MV-4-11 (cell line): ENCODE measurements at places on chromosomes 1 and 21.

GRCh38 chr1:27299385-27300271 lies 22.3 kb upstream of the TMEM222 start:
- DNase-seq, result no peak

DNA sequence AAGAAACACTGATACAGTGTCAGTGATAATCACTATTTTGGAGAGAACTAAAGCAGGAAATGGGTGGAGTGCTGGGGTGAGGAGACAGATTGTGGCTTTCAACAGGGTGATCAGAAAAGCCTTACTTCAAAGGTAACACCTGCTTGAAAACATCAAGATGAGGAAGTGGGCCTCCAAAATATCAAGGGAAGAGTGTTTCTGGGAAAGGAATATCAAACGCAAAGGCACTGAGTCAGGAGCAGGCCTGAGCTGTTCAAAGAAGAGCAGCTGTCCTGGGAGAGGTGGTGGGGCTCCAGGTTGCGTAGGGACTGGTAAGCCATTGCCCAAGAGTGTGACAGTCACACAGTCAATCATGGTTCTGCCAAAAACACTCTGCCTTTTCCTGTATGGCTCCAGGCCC lies 47.1 kb upstream of the ATP1A1 start:
- no peak for DNase-seq

GRCh38 chr1:209628618-209629299 lies 23.5 kb downstream of the LAMB3 start:
- DNase-seq, result no peak

GRCh38 chr21:45371655-45372054 lies 33.3 kb upstream of the COL18A1 start:
- no peak for DNase-seq

DNA sequence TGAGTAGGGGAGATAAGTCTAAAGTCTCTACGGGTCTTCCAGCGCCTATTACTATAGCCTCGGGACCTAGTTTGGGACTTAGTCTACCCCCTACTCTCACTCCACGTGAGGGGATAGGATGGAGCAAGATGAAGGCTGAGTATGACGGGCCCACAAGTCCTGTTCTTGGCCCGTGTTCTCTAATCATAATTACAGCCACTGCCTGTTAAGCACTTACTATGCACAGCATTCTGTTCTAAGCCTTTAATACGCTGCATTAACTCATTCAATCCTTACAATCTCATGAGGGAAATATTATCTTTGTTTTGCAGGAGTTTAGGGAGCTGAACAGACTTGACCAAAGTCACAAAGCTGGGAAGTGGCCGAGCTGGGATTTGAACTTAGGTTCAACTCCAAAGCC lies 23.9 kb upstream of the EPB41 start:
- DNase-seq, result no peak

- peak; percentile 99 for DNase-seq
These were observed 37.0 kb downstream of the NUAK2 start for GRCh38 chr1:205284420-205285144.

- DNase-seq, result no peak
These were observed 11.9 kb downstream of the URB1 start for GRCh38 chr21:32380940-32381339.

DNA sequence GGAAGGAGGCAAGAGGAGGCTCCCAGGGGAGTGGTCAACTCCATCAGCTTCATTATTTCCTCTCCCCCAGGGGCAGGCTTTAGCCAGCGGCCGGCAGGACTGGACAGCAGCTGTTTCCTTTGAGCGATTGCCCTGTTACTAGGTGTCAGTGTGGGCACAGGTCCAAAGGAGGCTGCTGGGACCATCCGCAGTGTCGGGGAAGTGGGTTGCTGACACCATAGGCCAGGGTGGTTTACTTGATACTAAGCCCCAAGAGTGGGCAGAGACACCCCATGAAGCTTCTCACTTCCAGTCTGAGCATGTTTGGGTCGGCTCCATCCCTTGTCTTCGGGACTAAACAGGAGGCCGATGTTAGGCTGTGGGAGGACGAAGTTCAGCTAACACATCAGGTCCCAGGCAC lies 63.6 kb downstream of the KAZN start:
- DNase-seq, result no peak

DNA sequence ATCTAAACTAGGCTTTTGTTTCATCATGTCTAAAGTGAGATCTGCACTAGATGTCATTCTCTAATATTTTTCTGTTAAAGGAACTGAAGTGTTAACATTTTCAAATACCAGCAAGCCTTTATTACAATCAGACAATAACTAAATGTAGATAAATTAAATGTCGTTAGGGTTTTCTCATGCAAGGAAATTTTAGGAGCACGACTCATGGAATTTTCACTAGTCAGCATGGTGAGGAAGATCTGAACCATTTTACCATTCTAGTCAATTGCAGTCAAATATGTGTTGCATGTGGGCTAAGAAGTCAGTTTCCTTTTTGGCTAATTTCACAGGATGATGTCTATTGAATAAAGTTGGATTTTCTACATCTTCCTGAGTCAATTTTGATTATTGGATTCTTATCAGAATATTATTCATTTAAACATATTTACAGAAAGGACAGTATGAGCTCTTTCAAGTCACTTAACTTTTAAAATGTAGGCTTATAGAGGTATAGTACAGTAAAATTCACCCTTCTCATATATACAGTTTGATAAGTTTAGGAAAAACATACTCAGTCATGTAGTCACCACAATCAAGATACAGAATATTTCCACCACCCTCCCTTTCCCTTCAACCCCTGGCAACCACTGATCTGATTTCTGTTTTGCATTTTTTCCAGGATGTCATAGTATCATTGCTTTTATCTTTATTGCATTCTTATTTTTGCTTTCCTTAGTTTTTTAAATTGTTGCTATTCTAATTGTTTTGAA lies 9.2 kb downstream of the GCSAML start:
- DNase-seq, result no peak

DNA sequence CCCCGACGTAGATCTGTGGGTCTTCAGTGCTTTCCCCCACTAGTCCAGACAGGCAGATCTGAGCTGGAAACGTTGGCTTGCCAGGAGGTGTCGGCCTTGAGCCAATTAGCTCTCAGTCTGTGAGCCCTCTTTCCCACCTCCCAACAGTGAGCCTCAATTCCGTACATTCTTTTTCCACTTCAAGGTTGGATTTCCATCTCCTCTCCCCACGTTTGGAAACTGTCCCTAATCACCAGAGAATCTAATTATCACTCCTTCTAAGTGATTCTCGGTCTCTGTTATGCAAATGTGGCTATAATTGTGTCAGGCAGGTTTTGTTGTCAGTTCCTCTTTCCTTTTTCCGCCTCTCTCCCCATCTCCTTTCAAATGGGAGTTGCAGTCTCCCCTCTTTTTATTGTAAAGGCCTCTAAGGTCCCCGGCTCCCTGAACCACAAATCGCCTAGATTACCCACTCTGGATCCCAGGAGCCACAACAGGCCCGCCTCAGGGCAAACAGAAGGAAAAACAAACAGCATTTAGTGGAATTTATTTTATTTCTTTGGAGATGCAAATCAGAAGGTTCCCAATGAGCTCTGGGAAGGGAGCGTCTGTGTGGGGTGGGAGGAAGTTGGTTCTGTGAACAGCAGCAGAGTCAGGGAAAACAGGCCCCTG lies 29.4 kb upstream of the LRRN2 start:
- DNase-seq, result no peak

DNA sequence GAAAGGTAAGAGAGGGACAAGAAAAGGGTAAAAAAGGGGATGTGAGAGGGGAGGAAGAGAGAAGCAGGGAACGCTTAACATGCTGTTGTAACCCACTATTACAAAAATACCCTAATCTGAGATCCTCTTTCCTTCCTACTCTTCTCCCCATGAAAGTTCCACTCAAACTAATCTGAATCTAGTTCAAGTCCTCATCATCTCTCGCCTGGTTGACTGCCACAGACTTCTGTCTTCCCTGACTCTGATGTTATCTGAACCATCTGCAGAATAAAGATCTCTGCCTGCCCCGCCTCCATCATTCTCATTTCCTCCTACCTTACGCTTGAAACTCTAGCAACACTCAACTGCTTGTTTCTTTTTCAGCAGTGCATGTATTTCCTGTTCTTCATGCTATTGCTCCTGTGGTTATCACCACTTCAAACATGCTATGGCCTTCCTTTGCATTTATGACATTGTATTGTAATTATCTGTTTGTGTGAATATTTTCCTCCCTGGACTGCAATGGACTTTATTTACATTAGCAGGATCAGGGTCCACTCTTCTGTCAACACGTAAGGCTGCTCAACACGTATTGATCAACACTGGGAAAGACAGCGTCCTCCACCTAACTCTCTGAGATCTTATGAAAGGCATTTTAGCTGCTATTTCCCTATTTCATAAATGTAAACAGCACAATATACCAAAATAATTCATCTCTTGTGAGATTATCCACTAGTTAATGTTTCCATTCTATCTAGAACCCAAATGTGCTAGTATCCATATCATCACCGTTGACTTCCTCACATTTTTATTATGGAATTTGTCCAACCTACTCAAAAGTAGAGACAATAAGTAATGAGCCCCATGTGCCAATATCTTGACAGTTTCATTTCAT lies 215.5 kb upstream of the USP25 start:
- peak; percentile 85 for DNase-seq

DNA sequence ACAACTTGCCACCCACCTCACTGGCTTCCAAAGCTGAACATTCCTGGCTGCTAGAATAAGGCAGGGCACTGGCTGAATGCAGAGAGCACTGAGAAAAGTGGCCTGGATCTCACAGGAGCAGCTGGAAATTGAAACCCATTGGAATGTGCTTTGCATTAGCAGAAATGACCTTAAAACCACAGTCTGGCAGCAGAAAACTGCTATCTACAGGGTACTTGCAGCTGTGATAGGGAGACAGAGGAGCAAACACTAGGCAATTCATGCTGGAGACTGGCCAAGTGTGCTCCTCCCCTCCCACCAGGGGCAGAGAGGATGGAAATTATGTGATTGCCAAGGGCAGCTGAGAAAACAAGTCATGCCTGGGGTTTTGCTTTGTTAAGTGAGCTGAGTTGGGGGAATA lies 47.2 kb downstream of the HSD3B1 start:
- DNase-seq, result no peak

DNA sequence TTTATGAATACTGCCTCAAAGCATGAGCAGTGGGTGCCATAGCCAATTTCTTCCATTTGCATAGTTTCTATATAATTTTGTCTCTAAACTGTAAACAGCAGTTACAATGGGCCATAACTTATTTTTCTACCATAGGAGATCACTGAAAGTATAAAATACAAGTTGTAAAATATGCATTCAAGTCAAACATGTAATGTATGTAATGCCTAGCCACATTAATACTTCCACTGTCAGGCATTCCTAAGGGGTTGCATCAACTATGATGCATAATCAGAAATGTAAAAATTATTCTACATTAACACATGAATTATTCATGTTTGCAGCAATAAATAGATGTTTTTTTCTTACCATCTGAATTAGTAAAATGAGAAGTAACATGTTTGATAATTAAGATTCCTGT lies 560.3 kb upstream of the ZP4 start:
- DNase-seq, result no peak

GRCh38 chr1:13760340-13760739 lies 60.4 kb downstream of the PRDM2 start:
- no peak for DNase-seq

DNA sequence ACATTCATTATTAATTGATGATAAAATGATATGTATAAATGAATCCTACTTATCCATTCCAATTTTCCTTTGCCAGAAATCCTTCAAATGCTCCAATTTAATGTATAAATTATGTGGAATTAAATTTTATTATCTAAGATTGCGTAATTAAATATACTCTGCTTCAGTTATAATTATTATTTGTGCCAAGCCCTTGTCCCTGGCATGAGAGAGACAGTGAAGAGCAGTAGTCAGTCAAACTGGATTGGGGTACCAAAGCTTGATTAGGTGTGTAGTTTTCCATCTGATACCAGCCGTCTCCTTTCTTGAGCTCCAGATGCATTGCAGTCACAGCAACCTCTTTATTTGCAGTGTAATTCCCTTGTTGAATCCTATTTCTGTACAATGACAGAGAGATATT lies 22.4 kb upstream of the MTF2 start:
- DNase-seq, result no peak

- DNase-seq, result peak; percentile 88
These were observed 14.7 kb downstream of the INTS3 start for GRCh38 chr1:153742411-153743142.

- DNase-seq, result no peak
These were observed 57.5 kb downstream of the MAP3K7CL start for GRCh38 chr21:29187944-29188343.

GRCh38 chr1:15137809-15138208 lies 15.7 kb upstream of the TMEM51 start:
- DNase-seq, result no peak

- peak; percentile 8 for DNase-seq
These were observed 184.2 kb downstream of the EIF4G3 start for GRCh38 chr1:20992322-20993056.

DNA sequence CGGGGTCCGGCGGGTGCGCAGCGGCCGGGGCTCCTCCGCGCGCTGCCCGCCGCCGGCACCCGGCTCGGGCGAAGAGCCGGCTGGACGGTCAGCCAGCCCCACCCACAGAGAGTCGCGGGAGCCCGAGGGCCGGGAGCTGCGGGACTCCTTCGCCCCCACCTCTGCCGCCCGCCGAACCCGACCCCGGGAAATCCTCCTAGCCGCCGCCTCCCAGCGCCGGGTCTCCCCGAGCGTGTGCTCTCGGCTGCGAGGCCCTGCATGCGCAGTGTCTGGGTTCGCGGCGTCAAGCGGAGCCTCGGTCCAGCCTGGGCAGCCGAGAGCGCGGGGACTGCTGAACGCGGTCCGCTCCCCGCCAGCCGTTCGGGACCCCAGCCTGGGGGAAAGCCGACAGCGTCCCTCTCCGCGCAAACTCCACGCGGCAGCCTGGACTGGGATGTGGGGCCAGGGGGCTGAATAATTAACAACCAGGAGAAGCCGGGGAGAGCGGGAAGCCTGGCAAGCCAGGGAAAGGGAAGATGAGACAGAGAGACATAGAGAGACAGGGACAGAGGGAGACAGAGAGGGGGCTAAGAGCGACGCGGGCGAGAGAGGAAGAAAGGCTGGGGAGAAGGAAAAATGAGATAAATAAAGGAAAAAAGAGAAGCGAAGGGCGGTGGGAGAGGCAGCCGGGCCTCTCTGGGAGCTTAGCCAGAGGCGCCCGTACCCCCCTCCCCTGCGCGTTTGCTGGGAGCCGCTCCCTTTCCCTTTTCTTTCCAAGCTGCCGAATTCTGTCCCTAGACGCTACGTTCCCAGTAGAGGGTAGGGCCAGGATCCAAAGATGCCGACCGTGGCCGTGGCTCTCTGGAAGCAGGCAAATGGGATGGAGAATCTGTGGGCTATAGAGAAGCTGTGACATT lies 64.2 kb downstream of the MEF2D start:
- DNase-seq, result no peak

GRCh38 chr1:246117066-246117791 lies 389.9 kb downstream of the SMYD3 start:
- peak; percentile 82 for DNase-seq

GRCh38 chr1:201364808-201365105 lies 12.7 kb downstream of the TNNT2 start:
- DNase-seq, result no peak

GRCh38 chr1:74505928-74506710 lies 6.3 kb downstream of the LRRC53 start:
- no peak for DNase-seq

DNA sequence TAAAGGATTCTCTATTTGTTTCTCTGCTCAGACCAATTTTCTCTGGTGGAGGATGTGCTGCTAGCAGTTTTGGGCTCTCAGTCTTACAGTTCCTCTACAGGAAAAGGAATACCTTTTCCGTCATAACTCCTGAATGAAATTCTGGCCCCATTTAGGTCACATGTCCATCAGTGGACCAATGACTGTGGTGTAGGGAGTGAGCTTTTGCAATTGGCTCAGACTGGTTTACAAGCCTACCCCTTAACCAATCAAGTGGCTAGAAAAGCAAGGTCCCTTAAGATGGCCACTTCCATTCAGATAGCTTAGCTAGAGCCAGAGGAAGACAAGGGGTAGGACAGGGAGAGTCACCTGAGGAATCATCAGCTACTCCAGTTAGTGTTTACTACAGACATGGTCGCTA lies 16.4 kb upstream of the ZNF281 start:
- DNase-seq, result no peak
